ENCODE measurements at places on chromosomes 7 and 10.

- peak; percentile 80 for DNase-seq
Measured at GRCh38 chr10:20767028-20767427, 130.1 kb downstream of the NEBL start.

GRCh38 chr10:132283604-132284382 lies 24.0 kb downstream of the STK32C start:
- DNase-seq = no peak

DNA sequence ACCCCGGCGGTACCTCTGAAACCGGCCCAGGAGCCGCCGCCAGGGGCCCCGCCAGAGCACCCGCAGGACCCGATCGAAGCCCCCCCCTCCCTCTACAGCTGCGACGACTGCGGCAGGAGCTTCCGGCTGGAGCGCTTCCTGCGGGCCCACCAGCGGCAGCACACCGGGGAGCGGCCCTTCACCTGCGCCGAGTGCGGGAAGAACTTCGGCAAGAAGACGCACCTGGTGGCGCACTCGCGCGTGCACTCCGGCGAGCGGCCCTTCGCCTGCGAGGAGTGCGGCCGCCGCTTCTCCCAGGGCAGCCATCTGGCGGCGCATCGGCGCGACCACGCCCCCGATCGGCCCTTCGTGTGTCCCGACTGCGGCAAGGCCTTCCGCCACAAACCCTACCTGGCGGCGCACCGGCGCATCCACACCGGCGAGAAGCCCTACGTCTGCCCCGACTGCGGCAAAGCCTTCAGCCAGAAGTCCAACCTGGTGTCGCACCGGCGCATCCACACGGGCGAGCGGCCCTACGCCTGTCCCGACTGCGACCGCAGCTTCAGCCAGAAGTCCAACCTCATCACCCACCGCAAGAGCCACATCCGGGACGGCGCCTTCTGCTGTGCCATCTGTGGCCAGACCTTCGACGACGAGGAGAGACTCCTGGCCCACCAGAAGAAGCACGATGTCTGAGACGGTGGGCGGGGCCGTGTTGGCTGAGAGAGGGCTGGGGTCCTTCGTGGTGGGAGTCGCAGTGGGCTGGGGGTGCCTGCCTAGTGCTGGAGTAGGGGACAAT lies 3.8 kb downstream of the REPIN1 start:
- DNase-seq = no peak

- DNase-seq = no peak
Measured at GRCh38 chr7:74115326-74115725, 31.7 kb downstream of the LIMK1 start.

- peak; percentile 82 for DNase-seq
Measured at GRCh38 chr7:5478568-5479430, 55.2 kb upstream of the TNRC18 start.

DNA sequence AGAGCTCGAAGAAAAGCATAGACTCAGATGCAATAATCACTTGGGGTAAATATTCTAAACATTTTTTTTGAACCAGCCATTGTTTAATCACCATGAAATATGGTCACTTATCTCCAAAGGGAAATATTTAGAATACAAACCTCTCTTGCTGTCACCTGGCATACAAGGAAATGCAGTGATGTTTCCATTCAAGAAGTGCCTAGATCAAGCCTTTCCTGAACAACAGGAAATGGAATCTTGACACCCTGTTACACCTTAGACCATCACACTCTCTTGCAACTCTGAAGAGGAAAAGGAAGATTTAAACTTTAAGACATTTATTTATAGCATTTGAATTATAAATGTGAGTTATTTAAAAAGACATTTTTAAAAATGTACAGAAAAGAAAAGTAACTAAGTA lies 263.0 kb upstream of the BMPER start:
- no peak for DNase-seq

GRCh38 chr7:54802841-54803240 lies 43.8 kb upstream of the SEC61G start:
- DNase-seq = peak; percentile 10

DNA sequence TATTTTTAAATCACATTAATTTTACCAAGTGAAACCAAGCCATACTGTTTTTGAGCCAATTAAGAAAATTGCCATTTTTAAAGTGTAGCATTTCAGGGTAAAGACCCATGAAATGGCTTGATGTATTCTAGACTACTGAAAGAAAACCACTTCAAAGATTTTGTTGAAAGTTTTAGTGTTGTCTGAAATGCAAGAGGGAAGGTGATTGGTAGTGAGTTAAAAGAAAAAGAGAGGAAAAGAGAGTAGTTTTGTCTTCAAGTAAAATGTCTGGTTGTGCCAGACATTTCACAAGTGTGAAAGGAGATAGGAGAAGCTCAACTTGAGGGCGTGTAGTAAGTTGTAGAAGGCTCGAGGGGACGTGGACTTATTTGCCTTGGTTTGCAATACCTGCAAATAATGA lies 41.6 kb downstream of the CALML5 start:
- no peak for DNase-seq

GRCh38 chr7:2688409-2689342 lies 674 bp downstream of the AMZ1 start:
- no peak for DNase-seq

DNA sequence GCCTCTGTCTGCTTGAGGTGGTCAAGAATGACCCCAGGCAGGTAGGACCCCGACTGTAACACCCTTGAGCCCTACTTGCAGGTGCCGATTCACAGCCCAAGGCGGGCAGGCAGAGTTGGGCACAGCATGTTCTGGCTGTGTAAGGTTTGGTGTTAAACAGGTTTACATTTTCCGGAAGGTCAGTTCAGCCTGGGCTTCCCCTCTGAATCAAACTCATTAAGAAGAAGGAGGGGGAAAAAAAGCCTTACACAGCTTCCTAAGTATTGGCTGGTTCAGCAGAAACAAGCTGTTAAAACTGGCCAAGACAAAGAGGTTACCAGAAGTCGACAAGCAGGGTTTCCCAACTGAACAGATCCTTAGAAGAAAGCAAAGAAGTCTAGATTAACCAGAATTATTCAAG lies 132.7 kb downstream of the PRPF18 start:
- no peak for DNase-seq

DNA sequence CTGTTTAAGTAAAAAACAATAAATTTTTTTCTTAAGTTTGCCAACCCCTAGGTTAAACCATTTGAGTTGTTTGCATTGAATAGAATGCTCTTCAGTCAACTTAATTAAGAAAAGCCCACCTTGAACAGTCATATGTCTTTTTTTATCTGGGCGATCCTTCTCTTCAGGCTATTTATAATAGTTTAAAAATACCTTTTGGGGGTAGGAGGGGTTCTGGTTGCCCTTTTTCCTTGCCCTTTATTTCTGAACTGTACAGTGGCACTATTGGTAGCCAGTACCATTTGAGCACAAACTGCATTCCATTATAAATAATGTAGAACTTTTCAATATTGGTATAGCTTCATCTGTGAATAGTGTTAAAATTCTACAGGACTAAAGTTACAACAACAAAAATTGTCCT lies 13.1 kb downstream of the CALU start:
- DNase-seq = no peak

DNA sequence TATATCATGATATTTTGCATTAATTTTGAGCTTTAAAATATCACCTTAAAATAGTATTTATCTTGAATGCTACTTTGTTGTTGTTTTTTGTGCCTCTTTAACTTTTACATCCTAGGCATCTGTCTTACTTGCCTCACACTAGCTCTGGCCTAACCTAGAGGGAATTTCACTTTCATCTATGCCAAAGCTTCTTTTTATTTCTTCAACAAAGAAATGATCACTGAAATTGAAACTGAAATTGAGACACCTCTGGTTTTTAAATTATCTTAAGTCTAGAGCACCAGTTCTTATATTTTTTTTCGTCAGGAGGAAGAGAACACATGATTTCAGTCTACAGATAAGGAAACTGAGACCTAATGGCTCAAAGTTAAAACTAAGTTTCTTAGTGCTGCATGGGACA lies 3.5 kb upstream of the SCIN start:
- DNase-seq = no peak

GRCh38 chr7:99120501-99120900 lies 23.4 kb downstream of the SMURF1 start:
- peak; percentile 58 for DNase-seq

GRCh38 chr10:88659725-88660597 lies 4.3 kb upstream of the LIPF start:
- DNase-seq = peak; percentile 42

GRCh38 chr10:30430544-30431298 lies 3.3 kb upstream of the MAP3K8 start:
- DNase-seq = no peak

DNA sequence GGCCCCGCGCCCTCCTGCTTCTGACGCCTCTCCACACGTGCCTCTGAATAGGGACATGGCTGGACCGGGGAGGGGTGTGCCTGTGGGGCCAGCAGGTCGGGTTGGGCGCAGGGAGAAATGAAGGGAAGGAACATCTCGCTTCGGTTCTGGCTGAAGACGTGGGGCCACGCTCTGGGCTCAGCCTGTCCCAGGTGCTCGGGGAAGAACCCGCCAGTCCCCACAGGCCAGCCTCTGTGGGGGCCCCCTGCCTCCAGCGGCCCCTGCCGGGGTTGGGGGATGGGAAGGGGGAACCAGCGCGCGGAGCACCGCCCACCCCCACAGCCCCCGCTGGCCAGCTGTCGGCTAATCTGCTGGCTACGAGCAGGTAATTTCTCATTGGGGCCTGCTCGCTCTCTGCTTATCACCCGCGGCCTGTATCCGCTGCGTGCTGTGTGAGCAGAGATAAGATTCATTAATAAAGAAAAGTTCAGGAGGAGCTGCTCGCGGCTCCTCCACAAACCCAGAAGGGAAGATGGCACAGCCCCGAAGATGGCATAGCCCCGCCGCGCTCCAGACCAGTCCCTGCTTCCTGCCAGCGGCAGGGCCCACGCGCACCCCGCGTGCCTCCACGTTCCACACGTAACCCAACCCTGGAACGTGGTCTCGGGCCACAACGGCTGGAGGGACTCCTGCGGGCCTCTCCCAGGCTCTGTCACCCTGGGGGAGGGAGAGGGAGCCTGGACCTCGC lies 186.2 kb downstream of the ELFN1 start:
- no peak for DNase-seq

GRCh38 chr7:43302211-43302711 lies 189.8 kb downstream of the HECW1 start:
- DNase-seq = peak; percentile 43

DNA sequence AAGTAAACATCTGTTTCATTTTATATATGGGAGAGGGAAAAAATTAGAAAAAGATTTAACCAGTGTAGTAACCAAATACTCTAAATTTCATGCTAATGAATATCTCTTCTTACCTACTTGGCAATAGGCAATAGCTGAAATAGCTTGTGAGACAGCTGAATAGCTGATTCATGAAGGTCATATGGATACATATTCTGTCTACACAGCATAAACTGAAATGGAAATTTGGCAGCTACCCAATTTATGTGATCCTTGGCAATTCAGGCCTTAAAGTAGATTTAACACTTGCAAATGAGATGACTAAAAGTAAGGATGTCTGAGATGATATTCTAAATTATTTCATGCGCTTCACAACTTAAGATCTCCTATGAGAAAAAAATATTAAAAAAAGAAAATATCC lies 261.2 kb upstream of the SEMA3A start:
- DNase-seq = peak; percentile 2

DNA sequence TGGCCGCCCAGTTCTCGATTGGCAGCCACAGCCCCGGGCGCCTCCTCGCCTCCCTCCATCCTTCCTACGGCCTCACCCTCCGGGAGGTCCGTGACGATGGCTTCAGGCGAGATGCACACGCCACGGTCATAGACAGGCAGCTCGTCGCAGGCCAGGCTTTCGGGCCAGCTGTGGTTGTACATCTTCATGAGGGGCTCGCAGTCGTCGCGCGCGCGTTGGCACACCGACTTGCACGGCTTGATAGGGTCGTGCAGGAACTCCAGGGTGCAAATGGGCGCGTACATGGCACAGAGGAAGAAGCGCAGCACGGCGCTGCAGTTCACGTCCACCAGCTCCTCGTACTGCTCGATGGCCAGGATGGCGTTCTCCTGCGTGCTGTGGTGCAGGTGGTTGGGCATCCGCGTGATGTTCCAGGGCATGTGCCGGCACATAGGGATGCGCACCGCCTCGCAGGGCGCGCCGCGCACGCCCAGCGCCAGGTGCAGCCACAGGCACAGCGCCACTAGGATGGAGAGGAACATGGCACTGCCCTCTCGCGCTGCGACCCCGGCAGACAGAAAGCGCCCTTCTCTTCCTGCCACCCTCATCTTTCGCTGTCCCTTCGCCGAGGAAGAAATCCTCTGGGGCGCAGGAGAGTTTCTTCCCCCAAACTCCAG lies 472 bp downstream of the SFRP4 start:
- DNase-seq = no peak

- no peak for DNase-seq
Measured at GRCh38 chr7:150858236-150859197, 6.2 kb downstream of the AOC1 start.

DNA sequence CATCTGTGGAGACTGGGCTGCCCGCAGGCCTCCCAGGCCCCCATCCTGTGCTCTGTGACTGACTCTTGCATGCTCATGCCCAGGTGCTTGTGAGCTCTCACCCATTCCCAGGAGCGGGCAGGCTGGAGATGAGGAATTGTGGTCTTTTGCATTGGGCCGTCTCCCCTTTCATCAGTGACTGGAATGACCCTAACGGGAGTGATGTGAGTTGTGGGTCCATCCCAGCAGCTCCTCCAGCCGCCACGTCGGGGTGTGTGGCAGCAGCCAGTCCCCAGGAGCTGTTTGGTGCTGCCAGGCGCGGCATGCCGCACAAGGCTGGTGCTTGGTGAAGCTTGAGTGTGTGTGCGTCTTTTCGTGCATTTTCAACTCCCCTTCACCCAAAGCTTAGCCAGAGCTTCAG lies 164.2 kb downstream of the ACTR3B start:
- no peak for DNase-seq

- DNase-seq = no peak
Measured at GRCh38 chr10:70186090-70186489, 15.8 kb upstream of the SAR1A start.

DNA sequence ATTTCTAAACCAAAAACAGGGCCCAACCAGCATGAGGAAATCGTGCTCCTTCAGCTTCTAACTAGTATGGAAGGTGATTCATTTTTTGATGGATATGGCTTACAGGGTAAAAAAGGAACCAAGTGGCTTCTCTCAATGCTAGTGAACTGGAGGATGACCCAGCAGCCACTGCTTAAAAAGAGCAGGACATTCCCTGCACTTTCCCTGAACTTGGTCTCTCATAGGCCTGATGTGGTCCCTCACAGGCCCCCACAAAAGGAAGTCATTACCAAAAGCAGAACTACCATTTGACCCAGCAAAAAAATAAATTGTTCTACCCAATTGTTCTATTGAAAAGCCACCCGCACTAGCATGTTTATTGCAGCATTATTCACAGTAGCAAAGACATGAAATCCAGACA lies 188.8 kb downstream of the CALN1 start:
- DNase-seq = no peak

GRCh38 chr10:22816298-22816653 lies 101.9 kb upstream of the PIP4K2A start:
- DNase-seq = peak; percentile 97

DNA sequence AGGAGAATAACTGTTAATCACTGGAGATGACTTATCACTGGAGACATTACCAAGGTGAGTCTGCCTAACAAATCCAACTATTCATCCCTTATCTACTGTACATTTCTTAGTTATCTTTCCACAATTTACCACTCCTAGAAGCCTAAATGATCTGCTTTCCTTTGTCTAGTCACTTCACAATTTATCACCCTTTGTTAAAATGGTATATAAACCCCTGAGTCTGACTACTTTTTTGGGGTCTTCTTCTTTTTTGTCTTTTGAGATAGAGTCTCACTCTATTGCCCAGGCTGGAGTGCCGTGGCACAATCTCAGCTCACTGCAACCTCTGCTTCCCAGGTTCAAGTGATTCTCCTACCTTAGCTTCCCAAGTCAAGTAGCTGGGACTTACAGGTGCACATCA lies 66.0 kb upstream of the SEPHS1 start:
- DNase-seq = no peak

All from fibroblast of skin of back (primary cell).